ENCODE measurements at places on chromosomes 12 and 14. TPM values are rescaled to one million over a fixed set of nuclear protein-coding genes. Genes with fewer than 3 reads are reported as not detected.

- DNase-seq, result no peak
Observed at GRCh38 chr14:102315121-102315520, 4.4 kb upstream of the ZNF839 start.

DNA sequence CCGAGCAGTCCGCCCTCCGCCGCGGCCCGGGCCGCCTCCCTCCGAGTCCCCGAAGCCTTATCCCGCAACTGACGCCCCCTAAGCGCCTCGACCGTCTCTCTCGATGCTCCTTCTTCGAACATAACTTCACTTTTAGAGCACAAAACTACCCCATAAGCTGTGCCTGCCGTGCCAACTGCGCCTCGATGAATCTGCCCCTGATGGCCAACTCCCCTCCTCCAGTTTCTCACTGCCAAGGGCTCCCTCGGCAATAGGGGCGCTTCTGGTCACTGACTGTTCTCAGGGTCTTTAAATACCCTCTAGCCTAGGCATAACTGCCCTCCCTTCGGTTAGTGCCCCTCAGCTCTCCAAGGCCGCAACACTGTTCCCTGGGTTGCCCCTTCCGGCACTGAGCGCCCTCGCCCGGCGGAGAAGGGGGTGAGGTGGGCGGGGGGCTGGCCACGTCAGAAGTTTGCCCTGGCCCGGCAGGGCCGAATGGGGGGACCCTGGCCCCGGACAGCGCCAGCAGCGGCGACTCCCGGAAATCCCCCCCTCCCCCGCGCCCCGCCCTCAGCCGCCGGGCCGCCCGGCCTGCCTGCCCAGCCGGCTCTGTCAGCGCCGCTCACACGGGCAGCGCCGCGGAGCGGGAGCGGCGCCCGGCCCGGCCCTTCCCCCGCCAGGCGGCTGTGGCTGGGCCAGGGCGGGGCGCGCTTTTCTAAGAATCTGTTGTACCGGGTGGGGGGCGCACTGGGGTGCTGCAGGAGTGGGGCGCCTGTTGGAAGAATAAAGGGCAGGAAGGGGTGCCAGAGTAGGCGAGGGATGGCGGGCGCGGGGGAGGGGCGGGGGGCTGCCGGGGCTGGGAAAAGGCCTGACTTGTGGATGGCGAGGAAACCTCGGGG, 10.6 kb downstream of the RARG start:
- peak; percentile 93 for DNase-seq

DNA sequence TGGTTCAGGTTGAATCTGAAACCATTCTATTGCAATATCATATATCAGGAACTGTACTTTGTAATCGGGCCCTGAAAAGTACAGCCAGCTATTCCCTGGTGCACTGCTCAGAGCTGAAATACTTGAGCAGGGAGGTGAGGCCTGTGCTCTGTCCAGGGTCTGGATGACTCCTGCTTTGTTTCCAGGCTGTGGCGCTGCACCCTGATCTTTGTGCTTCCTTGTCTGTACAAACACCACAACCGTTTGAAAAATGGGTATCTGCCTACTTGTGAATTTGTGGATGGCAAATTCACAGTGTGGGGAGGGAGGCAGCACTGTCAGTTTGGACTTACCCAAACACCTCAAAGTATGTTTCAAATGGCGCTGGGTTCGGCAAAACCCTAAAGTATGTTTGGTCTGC, 155.4 kb upstream of the FAR2 start:
- DNase-seq, result no peak

GRCh38 chr12:459430-460258, at the start of gene B4GALNT3:
TSS of gene B4GALNT3 (plus strand) at chr12:459939. CDS start at chr12:460377, 438 bp downstream.
- DNase-seq, result peak; percentile 92

- no peak for DNase-seq
Observed at GRCh38 chr14:86084097-86084496, 554.2 kb downstream of the FLRT2 start.

- no peak for DNase-seq
Observed at GRCh38 chr14:102000902-102001301, 36.5 kb downstream of the DYNC1H1 start.

GRCh38 chr12:47218191-47218654, 138.5 kb upstream of the AMIGO2 start:
- no peak for DNase-seq

DNA sequence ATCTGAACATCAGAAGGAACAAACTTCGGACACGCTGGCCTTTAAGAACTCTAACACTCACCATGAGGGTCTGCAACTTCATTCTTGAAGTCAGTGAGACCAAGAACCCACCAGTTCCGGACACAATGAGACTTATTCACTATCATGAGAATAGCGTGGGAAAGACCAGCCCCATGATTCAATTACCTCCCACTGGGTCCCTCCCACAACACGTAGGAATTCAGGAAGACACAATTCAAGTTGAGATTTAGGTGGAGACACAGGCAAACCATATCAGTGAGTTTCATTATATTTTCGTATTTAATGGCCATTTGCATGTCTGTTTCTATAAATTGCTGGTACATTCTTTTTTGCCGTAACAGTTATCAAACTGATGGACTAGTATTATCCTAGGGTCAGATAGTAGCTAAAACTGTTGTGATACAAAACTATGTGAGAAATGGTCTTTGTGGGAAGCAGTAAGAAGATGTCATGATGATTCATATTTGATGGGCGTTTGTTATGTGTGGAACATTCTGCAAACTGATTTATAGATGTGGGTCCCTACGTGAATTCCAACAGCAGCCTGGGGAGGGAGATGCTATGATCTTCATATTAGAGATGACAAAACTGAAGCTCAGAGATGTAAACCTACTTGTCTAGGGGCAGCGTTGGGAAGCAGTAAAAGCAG, 282.4 kb upstream of the TMEM132C start:
- no peak for DNase-seq

DNA sequence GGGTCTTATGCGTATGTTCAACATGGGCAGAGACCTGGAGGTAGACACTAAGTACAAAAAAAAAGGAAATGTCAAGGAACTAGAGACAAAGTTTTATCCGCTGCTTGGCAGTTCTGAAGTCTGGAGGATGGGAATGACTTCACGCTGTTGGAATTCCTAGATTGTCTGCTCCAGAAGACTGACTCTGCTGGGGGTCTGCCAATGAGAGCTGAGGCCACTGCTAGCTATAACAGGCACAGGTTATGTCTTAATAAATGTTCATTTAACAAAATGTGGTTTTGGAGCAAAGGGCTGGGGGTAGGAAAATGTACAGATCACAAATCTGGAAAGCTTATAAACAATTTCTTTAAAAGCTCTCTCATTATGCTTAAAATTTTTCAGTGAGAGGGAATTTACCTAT, 5.9 kb downstream of the RNASE8 start:
- DNase-seq, result no peak

DNA sequence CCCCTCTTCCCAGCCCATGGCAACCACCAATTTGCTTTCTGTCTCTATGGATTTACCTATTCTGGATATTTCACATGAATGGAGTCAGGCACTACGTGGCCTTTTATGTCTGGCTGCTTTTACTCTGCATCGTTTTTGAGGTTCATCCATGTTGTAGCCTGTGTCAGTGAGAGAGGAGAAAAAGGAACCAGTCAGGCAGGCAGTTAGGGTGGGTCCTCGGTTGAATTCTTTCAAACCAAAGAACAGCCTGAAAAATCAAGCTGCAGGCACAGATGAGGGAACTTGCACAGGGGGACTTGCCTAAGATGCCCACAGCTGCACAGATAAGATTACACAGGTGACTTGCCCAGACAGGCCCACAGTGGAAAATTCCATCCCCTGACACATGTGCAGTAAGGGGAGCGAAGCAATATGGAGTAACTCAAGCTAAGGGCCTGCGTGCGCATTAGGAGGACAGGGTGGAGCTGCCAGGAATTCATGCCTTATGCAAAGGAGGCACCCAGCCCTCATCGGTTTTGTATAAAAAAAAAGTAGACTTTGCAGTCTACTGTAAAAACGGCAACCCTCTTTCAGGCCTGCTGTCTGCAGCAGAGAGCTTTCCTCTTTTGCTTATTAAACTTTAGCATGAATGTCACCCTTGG, 152.4 kb upstream of the RFLNA start:
- DNase-seq, result no peak

GRCh38 chr14:39988939-39989338, 556.7 kb upstream of the FBXO33 start:
- no peak for DNase-seq

- peak; percentile 90 for DNase-seq
Observed at GRCh38 chr14:49853572-49854375, 1.2 kb upstream of the NEMF start.

DNA sequence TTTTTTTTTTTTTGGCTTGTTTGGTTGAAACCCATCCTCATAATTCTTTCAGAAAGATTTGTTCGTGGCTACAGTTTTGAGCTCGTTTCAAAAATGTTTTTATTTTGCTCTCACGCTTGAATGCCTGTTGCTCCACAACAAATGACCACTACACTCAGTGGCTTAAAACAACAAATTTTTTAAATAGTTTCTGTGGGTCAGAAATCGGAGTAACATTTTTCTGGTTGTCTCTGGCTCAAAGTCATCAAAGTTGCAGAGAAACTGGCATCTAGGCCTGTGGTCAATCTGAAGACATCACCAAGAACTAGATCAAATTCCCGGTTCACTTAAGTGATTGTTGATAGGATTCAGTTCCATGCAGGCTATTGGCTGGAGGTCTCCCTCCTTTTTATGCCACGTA, 560.0 kb downstream of the SNAPC1 start:
- DNase-seq, result no peak

GRCh38 chr12:75816897-75817296, 214.7 kb downstream of the PHLDA1 start:
- no peak for DNase-seq

- DNase-seq, result no peak
Observed at GRCh38 chr14:26323869-26324268, 274.0 kb downstream of the NOVA1 start.

GRCh38 chr14:53161758-53162435, 8.8 kb upstream of the DDHD1 start:
- no peak for DNase-seq

GRCh38 chr12:88062474-88062873, 33.3 kb upstream of the C12orf50 start:
- DNase-seq, result no peak

DNA sequence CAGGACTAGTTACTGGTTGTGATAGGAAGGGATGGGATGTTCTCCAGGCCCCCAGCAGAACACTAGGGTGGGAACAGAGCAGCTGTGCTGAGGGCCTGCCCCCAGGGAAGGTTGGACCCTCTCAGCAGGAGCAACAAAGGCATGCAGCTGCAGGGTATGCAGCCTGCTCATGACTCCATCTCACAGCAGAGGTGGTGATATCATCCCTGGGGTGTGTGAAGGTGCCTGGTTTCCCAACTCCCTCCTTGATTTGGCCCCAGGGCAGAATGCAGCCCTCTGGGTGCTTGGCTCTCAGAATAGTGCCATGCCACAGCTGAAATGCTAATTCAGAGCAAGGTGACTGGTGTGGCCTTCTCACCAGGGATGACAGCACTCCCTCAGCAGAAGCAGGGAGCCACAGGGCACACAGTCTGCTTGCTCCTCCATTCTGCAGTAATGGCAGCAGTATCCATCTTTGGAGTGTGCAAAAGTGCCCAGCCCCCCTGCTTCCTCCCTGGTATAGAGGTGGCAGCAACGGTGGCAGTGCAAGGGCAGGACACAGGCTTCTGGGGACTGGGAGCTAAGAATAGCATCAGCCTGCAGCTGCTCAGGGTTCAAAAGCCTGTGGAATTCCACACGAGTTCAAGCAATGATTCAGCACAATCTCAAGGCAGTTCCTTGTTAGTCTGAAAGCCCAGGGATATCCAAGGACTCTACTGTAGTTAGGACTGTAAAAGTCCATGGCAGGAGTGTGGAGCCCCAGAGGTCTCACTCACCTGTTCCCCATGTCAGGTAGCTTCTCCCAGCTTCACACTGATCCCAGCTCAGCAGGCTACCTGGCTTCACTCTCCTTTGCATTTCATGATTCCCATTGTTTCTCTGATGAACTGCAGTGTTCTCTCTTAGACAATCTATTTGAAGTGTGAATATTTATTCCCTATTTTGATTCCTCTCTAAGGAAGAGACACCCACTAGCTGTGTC, 298.1 kb upstream of the FOXG1 start:
- peak; percentile 30 for DNase-seq

- no peak for DNase-seq
Observed at GRCh38 chr12:67937822-67938221, 51.4 kb upstream of the IFNG-AS1 start.

- no peak for DNase-seq
Observed at GRCh38 chr12:89259821-89260220, 92.5 kb downstream of the DUSP6 start.

The ESRRB gene
- total RNA-seq, result 0.11 TPM

The AVPR1A gene
- total RNA-seq, result 0.22 TPM

The CLEC4A gene
- 0.18 TPM for total RNA-seq

The CCDC175 gene
- 0.09 TPM for total RNA-seq

The UBC gene
- 523 TPM for total RNA-seq

The OTUB2 gene
- 3.6 TPM for total RNA-seq

Measured in H9 (cell line).